ENCODE measurements at places on chromosomes 11 and 22.

- DNase-seq = no peak
Observed at GRCh38 chr11:84034484-84034883, 748.3 kb upstream of the CCDC90B start.

DNA sequence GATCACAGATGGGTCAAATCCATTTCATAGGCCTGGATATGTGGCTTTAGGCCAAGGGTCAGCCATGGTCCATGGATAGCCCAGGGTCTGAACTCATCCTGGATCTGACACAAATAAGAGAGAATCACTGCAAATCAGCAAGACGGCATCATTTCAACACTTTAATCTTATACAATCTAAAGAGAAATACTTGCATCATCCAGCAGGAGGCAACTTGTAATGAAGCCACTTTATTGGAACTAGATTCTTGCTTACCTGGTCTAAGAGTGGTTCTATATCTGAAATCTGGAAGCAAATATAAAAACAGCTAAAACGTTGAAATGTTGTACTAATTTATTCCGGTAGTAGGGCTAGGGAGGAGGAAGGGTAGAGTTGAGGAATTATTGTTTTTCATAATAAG, 870.1 kb downstream of the JRKL start:
- DNase-seq = no peak

DNA sequence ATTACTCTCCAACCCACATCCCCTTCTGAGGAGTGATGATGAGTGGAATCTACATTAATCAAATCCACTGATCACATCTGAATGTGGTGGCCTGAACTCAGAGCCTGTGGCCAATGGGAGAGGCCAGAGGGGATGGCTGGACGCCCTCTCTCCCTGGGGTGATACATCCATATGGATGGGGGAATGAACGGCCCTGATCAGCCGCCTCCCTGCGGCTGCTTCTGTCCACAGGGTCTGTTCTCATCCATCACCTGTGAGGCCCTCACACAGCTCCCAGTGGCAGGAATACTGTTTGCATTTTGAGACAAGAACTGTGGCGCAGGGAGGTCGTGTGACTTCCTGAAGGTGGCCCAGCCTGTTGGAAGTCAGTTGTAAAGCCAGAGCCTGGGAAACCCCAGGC, 78.3 kb upstream of the SHISAL1 start:
- DNase-seq = no peak

GRCh38 chr11:64007629-64008282, 21.5 kb downstream of the OTUB1 start:
- no peak for DNase-seq

GRCh38 chr11:64788321-64789215, 10.2 kb upstream of the SF1 start:
- DNase-seq = no peak

DNA sequence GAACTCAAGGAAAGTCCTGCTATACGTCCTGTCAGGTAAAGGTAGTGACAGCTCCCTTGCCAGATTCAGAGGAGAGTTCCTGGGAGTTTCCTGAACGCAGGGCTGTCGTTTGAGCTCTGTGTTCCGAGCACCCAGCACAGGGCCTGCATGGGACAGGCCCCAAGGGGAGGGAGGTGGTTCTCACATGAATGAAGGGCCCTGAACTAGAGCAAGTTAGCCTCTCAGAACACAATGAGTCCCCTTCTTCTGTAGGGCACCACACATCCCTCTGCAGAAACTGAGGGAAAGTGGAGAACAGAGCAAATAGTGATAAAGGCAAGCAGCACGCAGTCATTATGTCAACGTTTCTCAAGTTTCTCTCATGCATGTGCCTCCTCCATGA, 35.3 kb downstream of the NEU3 start:
- no peak for DNase-seq

DNA sequence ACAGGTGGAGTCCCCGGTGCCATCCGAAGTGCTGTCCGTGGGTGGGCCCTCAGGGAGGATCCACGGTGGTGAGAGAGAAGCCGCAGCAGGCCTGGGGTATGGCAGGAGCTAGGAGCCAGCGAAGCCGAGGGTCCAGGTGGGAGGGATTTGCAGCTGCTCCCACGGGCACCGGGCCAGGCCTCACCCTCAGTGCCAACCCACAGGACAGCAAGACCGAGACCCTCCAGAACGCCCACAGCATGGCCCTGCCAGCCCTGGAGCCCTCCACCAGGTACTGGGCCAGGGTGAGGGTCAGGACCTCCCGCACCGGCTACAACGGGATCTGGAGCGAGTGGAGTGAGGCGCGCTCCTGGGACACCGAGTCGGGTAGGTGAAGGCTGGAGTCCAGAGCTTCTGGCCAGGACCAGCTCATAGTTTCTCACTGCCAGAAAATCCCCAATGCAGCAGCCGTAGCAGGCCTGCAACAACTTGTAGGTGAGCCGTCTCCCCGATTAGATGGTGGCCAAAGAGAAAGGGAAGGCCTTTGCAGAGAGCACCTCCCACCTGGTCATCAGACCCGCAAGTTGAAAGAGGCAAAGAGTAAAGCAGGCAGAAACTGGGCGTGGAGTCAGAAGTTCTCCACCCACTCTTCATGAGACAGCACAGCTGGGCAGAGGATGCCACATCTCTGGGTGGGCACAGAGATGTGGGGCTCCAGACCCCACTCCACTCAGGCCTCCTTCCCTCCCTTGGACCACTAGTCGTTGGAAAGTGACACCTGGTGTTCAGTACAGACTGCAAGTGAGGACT, 20.4 kb downstream of the CSF2RB start:
- DNase-seq = no peak

DNA sequence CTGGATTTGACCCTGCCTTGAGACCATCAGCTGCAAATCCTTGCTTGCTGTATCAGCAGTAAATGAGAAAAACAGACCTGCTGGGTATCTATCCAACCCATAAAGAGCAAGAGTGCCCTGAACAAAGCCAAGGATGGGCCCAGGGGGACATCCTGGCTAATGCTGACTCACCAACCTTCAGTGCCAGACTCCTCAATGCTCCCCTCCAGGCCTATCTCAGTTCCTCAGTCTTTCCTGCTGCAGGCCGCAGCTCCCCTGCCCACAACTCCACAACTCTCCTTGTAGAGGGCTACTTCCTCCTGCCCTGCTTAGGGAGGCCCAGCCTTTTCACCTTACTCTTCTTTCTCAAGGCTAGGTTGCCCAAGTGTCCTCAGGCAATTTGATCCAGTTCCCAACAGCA, 2.6 kb downstream of the LAMTOR1 start:
- no peak for DNase-seq

DNA sequence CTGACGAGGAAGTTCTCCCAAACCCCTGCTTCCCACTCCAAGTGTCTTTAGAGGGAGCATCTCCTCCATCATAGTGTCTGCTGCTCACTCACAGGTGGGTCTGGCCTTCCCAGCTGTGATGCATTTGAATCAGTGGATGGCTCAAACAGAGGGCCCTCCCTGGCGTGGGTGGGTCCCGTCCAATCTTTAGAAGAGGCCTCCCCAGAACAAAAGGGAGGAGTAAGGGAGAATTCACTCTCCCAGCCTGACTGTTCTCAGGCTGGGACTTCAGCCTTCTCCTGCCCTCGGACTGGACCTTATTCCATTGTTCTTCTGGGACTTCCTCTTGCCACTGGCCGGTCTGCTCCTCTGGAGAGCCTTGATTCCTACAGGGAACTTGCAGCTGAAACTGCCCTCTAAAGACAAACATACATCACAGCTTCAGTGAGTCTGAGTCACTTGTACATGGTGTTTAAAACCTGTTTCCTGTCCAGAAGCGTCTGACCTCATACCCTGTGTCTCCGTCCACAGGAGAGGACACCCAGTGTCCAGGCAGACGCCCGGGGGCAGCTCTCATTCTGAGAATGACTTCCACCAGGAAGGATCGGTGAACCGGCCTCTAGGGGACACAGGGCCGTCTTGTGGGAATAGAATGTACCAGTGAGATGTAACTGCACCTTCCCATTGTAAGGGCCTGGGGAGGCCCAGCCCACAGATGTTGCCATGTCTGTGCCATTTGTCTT, 234.7 kb downstream of the BRD1 start:
- no peak for DNase-seq

DNA sequence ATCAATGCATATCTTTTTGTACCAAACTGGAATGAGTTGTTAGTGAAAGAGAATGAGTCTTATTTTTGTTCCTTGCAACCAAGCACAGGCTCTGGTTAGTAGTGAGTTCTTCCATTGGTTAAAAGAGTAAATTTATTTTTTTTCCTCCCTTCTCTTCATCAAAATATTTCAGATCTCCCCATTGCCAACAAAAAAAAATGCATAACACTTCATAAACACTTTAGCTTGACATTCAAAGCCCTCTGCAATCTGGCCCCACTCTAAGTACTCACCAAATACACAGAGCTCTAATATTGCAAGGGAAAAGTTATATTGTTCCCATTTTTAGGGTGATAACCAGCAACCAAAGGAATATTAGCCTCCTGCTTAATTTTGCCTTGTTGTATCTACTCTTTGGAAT, 333.0 kb upstream of the LUZP2 start:
- DNase-seq = no peak

GRCh38 chr11:57359896-57360690, 20.9 kb downstream of the PRG3 start:
- DNase-seq = no peak

GRCh38 chr11:617199-617911, 1.6 kb upstream of the IRF7 start:
- DNase-seq = no peak

GRCh38 chr11:16114978-16115871, 241.1 kb downstream of the SOX6 start:
- DNase-seq = no peak

DNA sequence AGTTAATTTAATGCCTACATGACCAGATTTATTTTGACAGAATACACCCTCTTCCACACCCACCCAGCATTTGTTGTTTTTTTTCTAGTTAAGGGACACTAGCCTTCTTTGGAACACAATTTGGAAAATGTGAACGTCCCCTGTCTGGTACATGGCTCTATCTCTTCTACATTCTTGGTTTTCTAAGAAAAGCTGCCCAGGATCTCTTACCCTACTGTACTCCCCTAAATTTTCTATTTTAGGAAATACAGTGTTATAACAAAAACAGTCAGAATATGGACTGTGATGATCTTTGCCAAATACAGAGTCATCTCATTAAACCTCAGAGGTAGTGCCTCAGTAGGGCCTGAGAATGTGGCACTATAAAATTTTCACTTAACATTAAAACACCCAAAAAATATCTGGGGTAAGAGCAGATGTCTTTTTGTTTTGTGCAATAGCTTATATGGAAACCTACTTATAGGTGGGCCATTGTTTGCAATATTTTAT, 93.1 kb upstream of the SPON1 start:
- DNase-seq = no peak

DNA sequence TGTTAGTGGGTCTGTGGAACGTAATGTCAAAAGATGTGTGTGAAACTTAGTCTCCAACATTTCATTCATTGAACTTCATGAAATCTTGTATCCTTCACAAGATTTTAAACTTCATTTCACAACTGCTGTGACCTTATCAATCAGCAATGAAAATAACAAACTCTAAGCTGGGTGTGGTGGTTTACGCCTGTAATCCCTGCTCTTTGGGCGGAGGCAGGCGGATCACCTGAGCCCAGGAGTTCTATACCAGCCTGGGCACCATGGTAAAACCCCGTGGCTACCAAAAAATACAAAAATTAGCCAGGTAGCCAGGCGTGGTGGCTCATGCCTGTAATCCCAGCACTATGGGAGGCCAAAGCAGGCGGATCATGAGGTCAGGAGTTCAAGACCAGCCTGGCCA, 5.1 kb downstream of the CHKA start:
- no peak for DNase-seq

DNA sequence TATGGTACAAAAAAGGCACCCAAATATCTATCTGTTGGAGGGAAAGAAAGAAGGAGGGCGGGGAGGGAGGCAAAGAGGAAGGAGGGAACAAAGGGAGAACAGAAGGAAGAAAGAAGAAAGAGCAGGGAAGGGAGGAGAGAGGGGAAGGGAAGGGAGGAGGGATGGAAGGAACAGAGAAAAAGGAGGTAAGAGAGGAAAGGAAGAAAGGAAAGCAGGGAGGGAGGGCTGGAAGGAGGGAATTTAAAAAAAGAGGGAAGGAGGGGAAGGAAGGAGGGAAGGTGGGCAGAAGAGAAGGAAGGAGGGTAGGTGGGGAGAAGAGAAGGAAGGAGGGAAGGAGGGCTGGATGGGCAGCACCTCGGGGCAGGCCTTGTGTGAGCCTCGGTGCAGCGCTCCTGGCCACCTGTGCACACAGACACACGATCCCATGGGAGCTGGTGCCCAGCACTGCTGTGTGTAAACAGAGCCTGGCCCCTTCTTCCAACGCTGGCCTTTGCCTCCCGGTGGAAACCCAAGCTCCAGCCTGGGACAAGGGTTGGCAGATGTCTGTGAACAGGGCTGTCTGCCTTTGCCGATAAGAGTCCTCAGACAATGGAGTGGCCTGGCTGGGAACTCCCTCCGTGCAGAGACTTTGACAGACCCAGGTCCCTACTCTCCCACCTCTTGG, 23.2 kb downstream of the SMIM38 start:
- DNase-seq = no peak

DNA sequence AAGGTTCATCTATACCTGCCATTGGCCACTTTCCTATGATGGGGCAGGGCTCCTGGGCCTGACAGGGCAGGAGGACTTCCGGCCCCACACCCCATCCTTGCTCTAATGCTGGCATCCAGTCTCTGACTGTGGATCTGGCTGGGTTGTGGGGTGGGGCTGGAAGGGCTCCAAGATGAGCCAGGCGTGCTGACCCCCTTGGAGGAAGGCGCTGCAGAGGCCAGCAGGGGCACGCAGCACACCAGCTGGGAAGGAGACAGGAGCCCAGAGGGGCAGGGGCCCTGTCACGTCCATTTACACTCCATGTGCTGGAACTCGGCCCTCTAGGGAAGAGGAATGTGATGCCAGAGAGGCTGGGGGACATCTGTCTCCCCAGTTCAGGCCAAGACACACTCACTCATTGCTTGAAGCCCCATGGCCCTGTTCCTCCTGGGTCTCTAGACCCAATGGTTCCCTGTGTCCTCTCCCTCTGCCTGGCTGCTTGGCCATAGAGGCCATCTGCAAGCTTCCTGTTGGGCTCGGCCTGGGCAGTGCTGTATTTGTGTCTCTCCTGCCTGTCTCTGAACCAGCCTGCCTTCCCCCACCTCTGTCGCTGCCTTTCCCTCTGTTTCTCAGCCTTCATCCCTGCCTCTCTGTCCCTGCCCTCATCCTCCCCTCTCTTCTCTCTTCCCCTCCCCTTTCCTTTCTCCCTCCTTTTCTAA, 67.5 kb upstream of the NECTIN1 start:
- DNase-seq = no peak

GRCh38 chr11:76634886-76635285, 35.7 kb downstream of the LRRC32 start:
- DNase-seq = no peak

DNA sequence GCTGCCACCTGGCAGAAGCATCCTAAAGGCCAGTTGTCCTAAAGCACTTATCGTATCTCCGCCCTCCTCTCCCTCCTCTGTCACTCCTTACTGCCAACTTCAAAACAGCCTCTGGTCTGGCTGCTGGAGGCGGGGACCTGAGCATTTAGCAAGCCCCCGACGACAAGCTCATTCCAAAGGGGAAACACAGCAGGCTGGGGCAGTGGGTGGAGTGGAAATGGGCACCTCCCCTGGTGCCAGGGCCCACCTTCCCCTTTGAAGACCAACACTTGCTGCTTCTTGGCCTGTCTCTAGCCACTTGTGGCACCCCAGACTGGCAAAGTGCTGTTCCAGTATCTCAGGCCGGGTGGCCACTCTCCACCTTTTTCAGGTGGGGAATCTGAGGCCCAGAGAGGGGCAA, 3.6 kb downstream of the MAP3K11 start:
- no peak for DNase-seq
